GM23338 (cell line): ENCODE measurements at places on chromosomes 3 and 15. TPM values are rescaled to one million over a fixed set of nuclear protein-coding genes. Genes with fewer than 3 reads are reported as not detected.

Gene KLF15
- total RNA-seq, result 14.0 and 19.8 TPM in 2 replicates

Gene LSAMP
- 1.6 and 2.0 TPM in 2 replicates for total RNA-seq

Gene CMTM7
- 23.6 and 32.2 TPM in 2 replicates for total RNA-seq

Gene SERPINI2
- 1.8 and 2.5 TPM in 2 replicates for total RNA-seq

Gene CAPN7
- 18.1 and 21.7 TPM in 2 replicates for total RNA-seq

Gene SLC12A1
- total RNA-seq, result 0.19 and 0.59 TPM in 2 replicates

Gene UQCRC1
- 439 and 460 TPM in 2 replicates for total RNA-seq

Gene FBXO40
- 0.03 and 0.23 TPM in 2 replicates for total RNA-seq

Gene ITIH4
- 1.4 and 6.4 TPM in 2 replicates for total RNA-seq

Gene LYZL4
- not detected in 2 replicates for total RNA-seq

Gene SNX22
- 1.9 and 5.7 TPM in 2 replicates for total RNA-seq

Gene STRA6
- 9.9 and 14.1 TPM in 2 replicates for total RNA-seq

Gene TGM4
- total RNA-seq, result not detected in 2 replicates

Gene TEX55
- 0.17 and 0.27 TPM in 2 replicates for total RNA-seq

Gene SUSD5
- 3.6 and 4.3 TPM in 2 replicates for total RNA-seq

Gene NUP210
- 72.7 and 73.9 TPM in 2 replicates for total RNA-seq

Gene NRROS
- 5.9 and 8.5 TPM in 2 replicates for total RNA-seq
